Fibroblast of skin of right quadriceps (primary cell): ENCODE measurements at places on chromosomes 16 and 17.
A peak's percentile ranks its signal among the peaks of the same experiment; 100 is the strongest.

DNA sequence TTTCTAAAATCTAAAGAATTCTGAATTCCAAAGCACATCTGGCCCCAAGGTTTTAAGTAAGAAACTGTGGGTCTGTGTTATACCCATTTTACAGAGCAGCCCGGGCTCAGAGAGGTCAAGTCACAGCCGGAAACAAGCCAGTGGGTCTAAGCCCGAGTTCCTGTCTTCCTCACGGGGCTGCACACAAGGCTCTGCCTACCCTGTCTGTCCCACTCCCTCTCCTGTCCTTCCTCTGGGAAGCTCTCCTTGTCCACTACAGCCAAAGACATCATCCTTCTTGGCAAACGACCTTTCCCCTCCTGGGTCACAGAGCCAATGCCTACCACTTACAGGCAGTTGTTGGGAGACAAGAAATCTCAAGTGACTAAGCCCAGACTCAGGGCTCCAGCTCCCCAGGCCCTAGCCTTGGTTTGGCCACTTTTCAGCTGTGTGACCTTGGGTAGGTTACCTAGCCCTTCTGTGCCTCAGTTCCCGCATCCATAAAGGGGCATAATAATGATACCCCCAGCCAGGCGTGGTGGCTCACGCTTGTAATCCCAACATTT lies 55.6 kb upstream of the MAP3K14 start:
- no peak for DNase-seq

- no peak for DNase-seq
These were observed 151.3 kb downstream of the RPTOR start for GRCh38 chr17:80695979-80696378.

DNA sequence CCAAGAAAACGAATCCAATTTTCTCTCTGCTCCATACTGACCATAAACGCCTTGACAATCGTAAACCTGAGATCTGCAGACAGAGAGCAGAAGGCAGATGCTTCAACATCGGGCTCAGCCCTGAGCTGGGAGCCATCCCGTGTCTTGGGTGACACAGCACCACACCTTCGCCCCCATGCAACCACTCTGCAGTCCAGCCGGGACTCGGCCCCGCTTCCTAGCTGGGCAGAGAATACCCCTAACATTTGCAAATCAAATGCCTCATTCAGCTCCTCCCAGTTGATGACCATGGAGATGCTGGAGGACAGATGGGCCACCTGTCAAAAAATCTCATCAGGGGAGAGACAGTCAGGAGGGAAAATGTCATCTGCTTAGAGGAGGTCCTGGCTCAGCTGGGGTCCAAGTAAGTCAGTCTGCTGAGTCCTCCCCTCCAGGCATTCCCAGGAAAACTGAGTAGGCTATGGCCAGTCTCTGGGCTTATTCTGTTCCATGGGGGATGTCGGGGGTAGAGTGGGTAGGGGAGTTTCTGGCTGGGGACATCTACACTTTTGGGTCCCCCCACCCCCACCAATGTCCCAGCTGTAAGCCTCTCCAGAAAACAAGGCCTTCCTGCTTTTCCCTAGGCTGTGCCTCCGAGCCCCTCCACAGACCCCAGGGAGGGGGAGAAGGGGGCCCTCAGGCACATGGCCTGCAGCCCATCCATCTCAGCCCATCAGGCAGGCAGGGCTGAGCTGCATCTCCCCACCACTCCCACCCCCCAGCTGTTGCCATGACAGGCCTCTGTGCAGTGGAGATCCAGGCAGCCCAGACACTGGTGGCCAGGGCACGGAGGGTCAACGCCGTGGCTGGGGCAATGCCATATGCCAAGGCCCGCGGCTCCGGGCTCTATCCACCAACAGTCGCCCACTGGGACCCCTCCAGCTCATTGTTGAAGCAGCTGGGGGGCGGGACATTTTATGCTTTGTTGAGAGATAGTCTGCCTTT lies 158.6 kb downstream of the AXIN2 start:
- no peak for DNase-seq

DNA sequence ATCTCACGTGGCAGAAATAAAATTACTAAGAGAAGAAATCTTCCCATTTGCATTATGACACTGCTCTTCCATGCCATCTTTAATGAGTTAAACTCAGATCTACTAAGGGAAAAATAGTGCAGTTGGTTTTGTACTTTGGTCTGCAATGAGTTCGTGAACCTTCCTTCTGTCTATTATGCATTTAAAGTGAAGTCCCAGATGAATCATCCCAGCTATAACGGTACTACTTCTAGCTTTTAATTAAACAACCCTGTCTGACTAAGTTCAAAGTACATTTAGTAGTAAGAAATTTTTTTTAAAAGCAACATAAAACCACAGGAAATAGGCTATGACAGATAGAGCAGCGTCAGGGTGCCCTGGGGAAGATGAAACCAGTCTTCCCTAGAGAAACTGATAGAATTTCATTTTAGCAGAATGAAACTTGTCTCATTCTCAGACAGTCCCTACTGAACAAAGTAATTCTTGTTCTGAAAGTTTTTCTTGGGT lies 1.8 kb downstream of the TMIGD1 start:
- DNase-seq = peak; percentile 61

GRCh38 chr17:37828651-37829124 lies 83.8 kb upstream of the HNF1B start:
- peak; percentile 20 for DNase-seq
